Hematopoietic multipotent progenitor cell treated with erythropoietin and hydrocortisone succinate and interleukin-3 and kit ligand, for 17 days (in vitro differentiated cells): ENCODE measurements at places on chromosomes 11 and 22.

- DNase-seq = no peak
Measured at GRCh38 chr11:86671531-86672006, 847 bp downstream of the ME3 start.

- no peak for DNase-seq
Measured at GRCh38 chr22:42805016-42805997, 51.8 kb downstream of the ARFGAP3 start.

GRCh38 chr11:72702096-72702495, 27.9 kb upstream of the PDE2A start:
- no peak for DNase-seq

DNA sequence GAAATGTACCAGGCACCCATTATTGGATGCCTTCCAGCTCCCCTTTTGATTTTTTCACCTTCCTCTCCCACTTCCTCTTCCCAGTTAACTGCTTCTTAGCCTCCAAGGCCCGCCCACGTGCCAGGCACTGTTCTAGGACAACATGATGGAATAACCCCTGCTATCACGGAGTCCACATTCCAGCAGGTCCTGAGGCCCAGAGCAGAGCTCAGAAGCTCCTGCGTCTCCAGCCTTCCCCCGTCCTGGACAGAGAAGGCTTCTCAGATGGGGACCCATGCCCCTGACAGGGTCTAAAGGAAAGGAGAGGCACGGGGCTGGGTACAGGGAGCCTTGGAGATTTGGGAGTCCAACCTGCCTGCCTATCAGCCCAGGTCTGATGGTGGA, 29.1 kb downstream of the TRIM29 start:
- no peak for DNase-seq

DNA sequence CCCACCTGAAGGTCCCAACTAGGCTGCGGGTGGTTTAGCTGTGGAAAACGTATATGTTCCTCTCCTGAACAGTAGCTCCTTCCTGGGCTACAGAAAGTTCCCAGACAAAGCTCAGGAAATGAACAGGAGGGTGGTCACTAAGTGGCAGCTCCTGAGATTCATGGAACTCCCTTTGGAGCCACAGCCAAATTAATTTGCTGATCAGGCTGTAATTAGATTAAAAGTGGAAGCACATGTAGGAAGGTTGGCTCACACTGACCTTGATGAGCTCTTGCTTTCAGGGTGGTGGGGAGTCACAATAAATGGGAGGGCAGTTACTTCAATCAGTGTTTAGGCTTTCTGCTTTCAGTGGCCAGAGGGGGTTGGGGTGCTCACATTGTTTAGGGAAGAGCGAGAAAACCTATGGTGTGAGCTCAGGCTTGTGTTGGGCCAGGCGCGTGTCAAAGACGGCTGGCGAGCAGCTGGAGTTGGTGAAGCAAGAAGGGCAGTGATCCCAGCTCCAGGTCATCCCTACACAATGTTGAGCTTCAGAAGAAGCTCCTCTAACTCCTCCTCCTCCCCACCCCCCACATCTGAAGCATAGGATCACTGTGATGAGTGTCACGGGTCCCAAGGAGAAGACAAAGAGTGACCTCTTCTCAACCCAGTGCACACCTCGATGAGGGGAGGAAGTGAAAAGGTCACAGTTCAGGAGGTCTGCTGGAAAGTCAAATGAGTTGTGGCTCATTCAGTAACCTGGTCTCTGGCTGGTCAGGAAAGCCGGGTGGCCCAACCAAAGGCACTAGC, 42.5 kb downstream of the CLPB start:
- no peak for DNase-seq

DNA sequence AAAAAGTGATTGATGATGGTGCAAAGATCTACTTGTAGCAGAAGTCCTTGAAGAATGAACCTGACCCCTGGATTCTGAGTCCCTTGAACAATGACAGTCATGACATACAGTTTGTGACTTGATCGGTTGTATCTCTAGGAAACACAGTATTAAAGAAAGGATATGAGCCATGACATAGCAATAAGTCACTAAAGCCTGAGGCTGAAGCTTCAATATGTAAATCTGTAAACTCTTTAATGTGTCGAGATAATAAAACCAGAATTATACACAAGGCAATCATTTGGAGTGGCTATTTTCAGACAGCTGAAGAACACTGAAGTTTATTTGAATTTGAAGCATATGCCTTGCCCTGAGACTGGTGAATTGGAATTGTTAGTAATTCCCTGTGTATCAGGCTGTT, 911.5 kb upstream of the RAG2 start:
- DNase-seq = no peak

GRCh38 chr11:2091786-2092463, 47.3 kb downstream of the IGF2 start:
- DNase-seq = no peak

DNA sequence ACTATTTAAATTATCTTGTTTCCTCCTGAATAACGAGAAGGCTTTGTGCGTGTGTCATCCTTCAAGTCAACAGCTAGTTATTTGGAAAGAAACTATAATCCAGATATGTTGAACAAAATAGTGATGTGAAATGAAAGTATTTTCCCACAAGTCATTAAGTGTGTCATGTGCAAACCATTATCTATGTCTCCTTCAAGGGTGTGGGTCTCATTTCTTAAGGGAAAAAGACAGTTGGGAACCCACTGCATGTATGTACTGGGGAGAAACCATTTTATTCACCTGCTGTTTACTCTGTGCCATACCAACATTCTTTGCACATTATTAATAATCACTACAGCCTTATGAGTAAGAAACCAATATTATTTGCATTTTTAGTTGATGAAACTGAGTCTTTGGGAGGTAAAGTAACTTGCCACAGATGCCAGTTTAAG, 145.3 kb upstream of the CTSC start:
- no peak for DNase-seq

- no peak for DNase-seq
Measured at GRCh38 chr11:105110688-105111030, 28.9 kb downstream of the CARD18 start.

- peak; percentile 78 for DNase-seq
Measured at GRCh38 chr11:16377746-16378145, 21.4 kb upstream of the SOX6 start.

DNA sequence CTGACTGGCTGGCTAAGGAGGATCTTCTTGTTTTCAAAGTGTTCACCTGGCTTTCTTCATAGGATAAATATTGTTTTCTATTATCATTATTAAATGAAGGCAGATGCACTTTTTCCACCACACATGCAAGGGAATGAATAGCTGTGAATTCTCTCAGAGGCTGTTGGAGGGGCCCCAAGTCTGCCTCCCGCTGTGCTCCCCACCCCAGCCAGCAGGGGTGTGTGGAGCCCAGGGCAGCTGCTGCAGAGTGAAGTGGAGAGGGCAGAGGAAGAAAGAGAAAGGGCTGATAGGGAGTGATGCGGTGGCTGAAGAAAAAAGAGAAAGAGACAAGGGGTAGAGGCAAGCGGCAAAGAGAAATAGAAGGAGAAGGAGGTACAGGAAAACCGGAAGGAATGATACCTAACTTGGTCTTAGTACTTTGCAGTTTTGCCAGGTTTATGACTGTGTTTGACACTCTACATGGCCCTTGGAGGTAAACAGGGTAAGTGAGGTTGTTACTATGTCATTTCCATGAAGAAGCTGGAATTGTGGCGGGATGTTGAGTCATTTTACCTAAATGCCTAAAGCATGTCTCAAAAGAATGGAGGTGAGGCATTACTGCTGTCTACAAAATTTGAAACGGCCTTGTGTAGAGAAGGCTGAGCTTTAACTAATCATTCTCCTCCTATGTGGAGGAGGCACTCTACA, 145.7 kb upstream of the B3GAT1 start:
- DNase-seq = no peak

GRCh38 chr11:36460220-36460619, 49.9 kb downstream of the TRAF6 start:
- DNase-seq = no peak

DNA sequence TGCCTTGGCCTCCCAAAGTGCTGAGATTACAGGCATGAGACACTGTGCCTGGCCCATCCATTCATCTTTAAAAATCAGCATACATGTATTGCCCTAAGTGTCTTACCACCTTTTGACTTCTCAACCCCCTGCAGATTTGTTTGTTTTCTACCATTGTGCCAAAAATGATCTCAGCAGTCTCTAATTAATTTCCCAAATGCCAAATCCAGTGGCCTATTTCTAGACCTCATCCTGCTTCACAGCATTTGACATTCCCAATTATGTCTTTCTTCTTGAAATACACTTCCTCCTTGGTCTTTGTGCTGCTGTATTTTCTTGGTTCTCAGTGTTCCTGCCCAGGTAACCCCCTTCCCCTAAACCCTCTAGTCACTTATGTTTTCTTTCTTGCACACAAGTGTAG, 46.0 kb upstream of the GRAMD1B start:
- no peak for DNase-seq

DNA sequence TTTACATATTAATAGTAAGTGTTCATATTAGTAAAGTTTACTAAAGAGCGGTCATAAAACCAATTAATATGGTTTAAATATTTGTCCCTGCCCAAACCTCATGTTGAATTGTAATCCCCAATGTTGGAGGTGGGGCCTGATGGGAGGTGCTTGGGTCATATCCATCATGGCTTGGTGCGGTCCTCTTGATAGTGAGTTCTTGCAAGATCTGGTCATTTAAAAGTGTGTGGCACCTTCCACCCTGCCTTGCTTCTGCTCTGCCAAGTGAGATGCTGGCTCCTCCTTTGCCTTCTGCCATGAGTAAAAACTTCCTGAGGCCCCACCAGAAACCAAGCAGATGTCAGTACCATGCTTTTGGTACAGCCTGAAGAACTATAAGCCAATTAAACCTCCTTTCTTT, 54.8 kb upstream of the OLFML1 start:
- DNase-seq = no peak
